Prostate gland (tissue), 2 donors: ENCODE measurements at places on chromosomes 11 and 22. TPM values are rescaled to one million over a fixed set of nuclear protein-coding genes. Genes with fewer than 3 reads are reported as not detected.

GRCh38 chr11:2846056-2846455 lies 39.5 kb downstream of the CDKN1C start:
- no peak overlapping the region for H3K4me3 ChIP-seq
- no peaks in the 10 kb centered on the region for H3K36me3 ChIP-seq
- no peaks in the 10 kb centered on the region for H3K27me3 ChIP-seq
- H3K4me1 ChIP-seq = no peaks in the 10 kb centered on the region
- no peak overlapping the region for H3K27ac ChIP-seq

- DNase-seq = no peak
- H3K4me1 ChIP-seq = peaks cover 9% of the 10 kb centered on the region
- H3K27ac ChIP-seq = no peak overlapping the region
- H3K4me3 ChIP-seq = no peak overlapping the region
- H3K36me3 ChIP-seq = no peaks in the 10 kb centered on the region
- no peaks in the 10 kb centered on the region for H3K27me3 ChIP-seq
These were observed 112.6 kb downstream of the ST3GAL4 start for GRCh38 chr11:126468102-126468521.

DNA sequence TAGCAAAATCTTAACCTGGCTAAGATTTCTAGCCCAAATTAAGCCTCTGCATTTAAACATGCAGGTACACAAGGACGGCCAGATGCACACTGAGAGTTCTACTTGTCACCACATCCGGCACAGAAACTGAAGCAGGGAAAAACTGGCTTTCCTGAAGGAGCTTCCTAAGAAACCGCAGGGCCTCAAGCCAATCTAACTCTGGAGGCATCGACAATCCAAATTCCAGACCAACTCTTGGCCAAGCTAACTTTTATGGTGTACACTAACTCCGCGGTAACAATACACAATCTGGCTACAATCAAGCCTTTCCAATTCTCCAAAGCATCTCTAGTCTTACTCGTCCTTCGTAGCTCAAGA lies 1.2 kb downstream of the MSANTD2 start:
- H3K36me3 ChIP-seq = no peaks in the 10 kb centered on the region
- no peaks in the 10 kb centered on the region for H3K4me1 ChIP-seq
- H3K27ac ChIP-seq = peak overlapping the region; percentile 98
- DNase-seq = no peak

DNA sequence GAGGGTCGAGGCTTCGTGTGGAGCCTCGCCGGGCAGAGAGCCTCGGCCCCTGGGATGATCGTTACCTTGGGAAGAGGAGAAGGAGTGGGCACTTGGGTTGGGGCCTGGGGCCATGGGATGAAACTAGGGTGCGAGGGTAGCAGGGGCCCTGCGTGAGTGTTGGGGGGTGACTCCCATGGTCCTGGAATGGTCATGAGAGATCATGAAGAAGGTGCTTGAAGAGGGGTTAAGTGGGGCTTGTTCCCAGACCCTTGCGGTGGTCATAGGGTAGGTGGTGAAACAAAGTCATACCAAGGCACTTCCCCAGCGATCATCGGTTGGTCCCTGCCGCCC lies 284 bp downstream of the CCS start:
- peaks cover 8% of the 10 kb centered on the region for H3K4me1 ChIP-seq
- no peak for DNase-seq
- no peaks in the 10 kb centered on the region for H3K27me3 ChIP-seq
- no peaks in the 10 kb centered on the region for H3K36me3 ChIP-seq
- peak overlapping the region; percentile 66 for H3K4me3 ChIP-seq

GRCh38 chr11:113998574-113998973 lies 23.7 kb downstream of the HTR3A start:
- H3K27ac ChIP-seq = no peak overlapping the region
- H3K36me3 ChIP-seq = no peaks in the 10 kb centered on the region
- H3K4me1 ChIP-seq = no peaks in the 10 kb centered on the region

- no peaks in the 10 kb centered on the region for H3K27me3 ChIP-seq
- H3K4me3 ChIP-seq = no peak overlapping the region
These were observed 931.1 kb downstream of the FAM181B start for GRCh38 chr11:81802591-81802990.

GRCh38 chr11:34865261-34865660 lies 50.9 kb downstream of the APIP start:
- H3K4me1 ChIP-seq = no peaks in the 10 kb centered on the region
- no peak for DNase-seq

- H3K27ac ChIP-seq = no peak overlapping the region
- no peak overlapping the region for H3K4me3 ChIP-seq
- no peaks in the 10 kb centered on the region for H3K36me3 ChIP-seq
- H3K4me1 ChIP-seq = no peaks in the 10 kb centered on the region
- no peaks in the 10 kb centered on the region for H3K27me3 ChIP-seq
These were observed 391.3 kb downstream of the NXPE2 start for GRCh38 chr11:115069599-115069998.

DNA sequence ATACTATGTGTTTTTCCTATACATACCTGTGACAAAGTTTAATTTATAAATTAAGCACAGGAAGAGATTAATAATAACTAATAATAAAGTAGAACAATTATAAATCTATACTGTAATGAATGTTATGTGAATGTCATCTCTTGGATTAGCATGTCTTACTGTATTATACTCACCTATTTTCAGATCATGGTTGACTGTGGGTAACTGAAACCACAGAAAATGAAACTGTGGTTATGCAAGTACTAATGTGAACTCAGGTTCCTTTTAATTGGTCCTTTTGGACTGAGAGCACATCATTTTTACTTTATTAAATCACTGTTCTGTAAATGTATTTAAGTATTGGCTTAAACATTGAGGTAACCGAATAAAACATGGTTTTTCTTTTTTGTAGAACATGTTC lies 108.8 kb downstream of the PPP6R3 start:
- no peaks in the 10 kb centered on the region for H3K4me1 ChIP-seq
- H3K36me3 ChIP-seq = no peaks in the 10 kb centered on the region
- no peaks in the 10 kb centered on the region for H3K27me3 ChIP-seq
- no peak overlapping the region for H3K27ac ChIP-seq

DNA sequence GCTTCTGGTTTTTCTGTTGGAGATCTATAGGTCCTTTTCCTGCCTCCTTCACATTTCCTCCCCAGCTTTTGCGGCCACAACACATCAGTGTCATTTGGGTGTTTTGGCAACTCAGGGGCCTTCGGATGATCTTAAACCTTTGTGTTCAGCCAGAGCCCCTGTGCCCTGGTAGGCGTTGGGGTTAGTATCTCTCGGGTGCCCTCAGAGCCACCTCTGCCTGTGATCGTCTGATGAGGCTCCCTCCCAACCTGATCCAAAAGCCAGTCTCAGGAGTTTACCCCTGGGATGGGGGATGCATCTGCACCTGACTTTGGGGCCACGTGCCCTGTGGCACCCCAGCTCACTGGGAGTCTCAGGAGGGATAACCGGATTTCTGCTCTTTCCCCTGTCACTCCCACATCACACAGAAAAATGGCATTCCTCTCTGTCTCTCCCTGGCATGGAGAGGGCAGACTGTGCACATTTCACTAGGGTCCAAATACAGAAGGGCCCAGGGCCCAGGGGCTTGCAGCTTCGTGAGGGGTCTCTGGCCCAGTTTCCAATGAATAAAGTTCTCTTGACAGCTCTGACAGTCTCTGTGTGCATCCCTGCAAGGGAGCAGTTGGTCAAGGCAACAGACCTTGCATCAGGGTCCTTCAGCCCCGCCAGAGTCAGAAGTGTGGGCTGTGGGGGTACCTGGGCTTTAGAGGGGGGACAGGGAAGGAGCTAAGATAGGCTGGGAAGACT lies 2.6 kb downstream of the RNF26 start:
- no peaks in the 10 kb centered on the region for H3K27me3 ChIP-seq
- peaks cover 20% of the 10 kb centered on the region for H3K4me1 ChIP-seq
- H3K36me3 ChIP-seq = no peaks in the 10 kb centered on the region
- H3K4me3 ChIP-seq = no peak overlapping the region
- DNase-seq = no peak
- no peak overlapping the region for H3K27ac ChIP-seq

DNA sequence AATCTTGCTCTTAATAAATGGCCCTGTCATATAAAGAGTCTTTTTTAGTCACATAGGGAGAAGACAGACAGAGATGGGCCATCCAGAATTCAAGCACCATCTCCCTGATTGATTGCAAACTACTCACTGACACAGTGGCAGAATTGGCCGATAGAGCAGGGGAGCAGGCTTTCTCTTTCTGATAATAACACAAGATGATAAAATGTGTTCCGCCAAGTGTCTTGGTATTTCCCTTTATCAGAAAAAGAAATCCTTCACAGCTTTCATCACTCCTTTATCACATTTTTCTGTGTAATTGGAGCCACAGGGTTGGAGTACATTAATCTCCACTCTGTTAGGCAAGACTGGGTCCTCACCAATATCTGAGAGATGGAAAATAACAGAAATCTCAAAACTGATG lies 406.0 kb downstream of the TMEM135 start:
- H3K4me3 ChIP-seq = no peak overlapping the region
- no peak for DNase-seq
- no peaks in the 10 kb centered on the region for H3K4me1 ChIP-seq

DNA sequence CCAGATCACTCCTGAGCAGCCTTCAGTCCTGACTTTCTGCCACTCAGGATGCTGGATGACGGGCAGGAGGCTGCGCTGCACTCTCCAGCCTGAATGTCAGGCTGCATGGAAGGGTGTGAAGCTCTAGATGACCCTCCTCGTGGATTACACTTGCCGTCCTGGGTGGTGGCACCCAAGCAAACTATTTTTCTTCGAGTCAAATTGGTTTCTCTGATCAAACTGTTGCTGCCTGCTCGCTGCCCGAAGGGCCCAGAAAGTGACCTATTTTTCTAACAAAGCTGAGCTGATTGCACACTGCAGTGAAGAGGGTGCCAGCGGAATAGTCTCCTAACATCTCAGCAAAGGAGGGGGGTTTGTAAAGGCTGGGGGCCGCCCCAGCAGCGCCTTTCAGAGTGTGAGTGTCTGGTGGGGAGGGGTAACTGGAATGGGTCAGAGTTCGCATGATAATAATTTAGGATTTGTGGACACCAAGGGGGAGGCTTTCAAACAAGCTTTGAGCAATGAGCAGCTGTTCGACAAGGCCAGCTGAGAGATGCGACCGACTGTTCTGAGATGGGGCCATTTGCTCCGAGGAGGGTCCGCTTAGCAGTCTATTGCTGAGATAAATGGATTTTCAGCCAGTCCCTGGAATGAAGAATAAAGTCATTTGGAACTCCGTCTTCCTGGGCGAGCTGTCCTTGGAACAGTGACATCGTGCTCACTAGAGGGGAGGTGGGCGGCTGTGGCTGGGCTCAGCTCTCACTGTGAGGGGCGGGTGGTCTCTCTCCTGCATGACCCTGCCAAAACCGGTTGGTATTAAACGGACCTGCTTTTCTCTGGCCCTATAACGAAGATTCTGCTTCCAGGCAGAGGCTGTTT lies 537.6 kb downstream of the BRD1 start:
- DNase-seq = no peak
- no peak overlapping the region for H3K4me3 ChIP-seq
- H3K4me1 ChIP-seq = no peaks in the 10 kb centered on the region
- no peaks in the 10 kb centered on the region for H3K36me3 ChIP-seq

SMIM38 gene
- total RNA-seq = 3.9 TPM

POU2F3 gene
- 6.1 TPM for total RNA-seq

PNPLA3 gene
- 0.14 TPM for total RNA-seq

POU2AF3 gene
- total RNA-seq = 7.7 TPM

OR8D4 gene
- not detected for total RNA-seq

MB gene
- 71.8 TPM for total RNA-seq

NUP50 gene
- 101 TPM for total RNA-seq
